GM23248 (cell line): ENCODE measurements at places on chromosomes 5 and 9. TPM values are rescaled to one million over a fixed set of nuclear protein-coding genes. Genes with fewer than 3 reads are reported as not detected.

DNA sequence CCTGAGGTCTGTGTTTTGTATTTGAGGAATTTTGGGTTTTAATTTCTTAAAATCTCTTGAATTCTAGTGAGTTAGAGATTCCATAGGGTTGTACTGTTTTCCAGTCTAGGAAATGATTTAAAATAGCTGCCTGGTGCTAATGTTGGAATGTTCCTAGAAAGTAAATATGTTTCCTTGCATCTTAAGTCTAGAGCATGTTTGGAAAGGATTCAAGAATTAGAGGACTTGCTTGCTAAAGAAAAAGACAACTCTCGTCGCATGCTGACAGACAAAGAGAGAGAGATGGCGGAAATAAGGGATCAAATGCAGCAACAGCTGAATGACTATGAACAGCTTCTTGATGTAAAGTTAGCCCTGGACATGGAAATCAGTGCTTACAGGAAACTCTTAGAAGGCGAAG is 41.8 kb downstream of the LMNB1 start:
- no peak for DNase-seq

GRCh38 chr5:65247594-65247993 is 234.1 kb downstream of the ADAMTS6 start:
- no peak for DNase-seq

Gene PITX1
- polyA plus RNA-seq = not detected in 2 replicates

Gene C9orf43
- 0.42 and 0.59 TPM in 2 replicates for polyA plus RNA-seq

GRCh38 chr5:25862276-25862675 is 1176.1 kb downstream of the CDH9 start:
- DNase-seq = no peak

- DNase-seq = no peak
Observed at GRCh38 chr5:100472091-100472490, 63.1 kb upstream of the FAM174A start.

GRCh38 chr5:149497357-149497756 is 53.9 kb downstream of the CSNK1A1 start:
- DNase-seq = peak; percentile 94

- no peak for DNase-seq
Observed at GRCh38 chr5:25416960-25417359, 772.2 kb upstream of the CDH10 start.

- DNase-seq = no peak
Observed at GRCh38 chr5:163880302-163880701, 374.9 kb downstream of the MAT2B start.

DNA sequence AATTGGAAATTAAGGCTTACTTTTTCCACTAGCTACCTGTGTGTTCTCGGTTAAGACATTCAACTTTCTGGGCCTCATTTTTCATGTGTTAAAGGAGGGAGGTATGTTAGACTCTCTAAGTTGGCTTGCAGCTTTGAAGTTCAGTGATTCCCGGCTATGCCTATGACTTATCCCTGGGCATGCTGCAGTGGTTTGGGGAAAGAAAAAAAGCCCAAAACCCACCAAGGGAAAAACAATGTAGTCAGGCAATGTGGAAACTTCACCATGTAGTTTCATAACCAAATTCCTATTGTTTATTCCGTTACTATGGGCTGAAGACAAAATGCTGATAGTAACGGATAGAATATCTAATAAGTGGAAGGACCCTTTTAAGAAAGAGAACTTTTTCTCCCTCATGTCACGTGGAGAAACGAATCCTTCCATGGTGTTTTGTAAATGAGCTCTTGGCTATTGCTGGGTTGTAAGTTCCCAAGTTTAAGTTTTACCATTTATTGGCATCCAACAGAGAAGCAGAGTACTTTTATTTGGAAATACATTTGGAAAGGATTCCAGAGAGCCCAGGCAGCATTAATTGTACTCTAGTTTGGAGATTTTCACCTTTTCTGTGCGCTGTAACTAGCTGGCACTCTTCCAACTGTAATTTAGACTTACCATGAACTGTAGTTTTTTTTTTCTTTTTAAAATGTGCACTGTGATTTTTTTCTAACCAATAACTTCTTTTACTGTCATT is 84.9 kb upstream of the MPDZ start:
- no peak for DNase-seq

DNA sequence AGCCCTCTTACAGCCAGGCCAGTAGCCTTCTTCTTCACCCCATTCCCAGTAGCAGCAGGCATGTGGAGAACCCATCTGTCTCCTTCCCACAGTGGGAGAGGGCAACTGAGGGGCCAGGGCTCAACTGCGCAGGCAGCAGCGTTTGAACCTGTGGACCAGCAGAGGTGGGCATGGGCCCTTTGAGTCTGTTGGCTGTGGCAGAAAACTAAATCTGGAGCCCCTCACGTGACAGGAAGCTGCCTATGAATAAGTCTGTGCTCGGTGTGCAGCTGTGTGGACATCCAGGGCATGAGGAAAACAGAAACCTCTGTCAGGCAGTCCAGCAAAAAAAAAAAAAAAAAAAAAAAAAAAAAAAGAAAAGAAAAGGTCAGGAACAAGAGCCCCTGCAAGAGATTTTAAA is 189.2 kb upstream of the NR3C1 start:
- peak; percentile 48 for DNase-seq

DNA sequence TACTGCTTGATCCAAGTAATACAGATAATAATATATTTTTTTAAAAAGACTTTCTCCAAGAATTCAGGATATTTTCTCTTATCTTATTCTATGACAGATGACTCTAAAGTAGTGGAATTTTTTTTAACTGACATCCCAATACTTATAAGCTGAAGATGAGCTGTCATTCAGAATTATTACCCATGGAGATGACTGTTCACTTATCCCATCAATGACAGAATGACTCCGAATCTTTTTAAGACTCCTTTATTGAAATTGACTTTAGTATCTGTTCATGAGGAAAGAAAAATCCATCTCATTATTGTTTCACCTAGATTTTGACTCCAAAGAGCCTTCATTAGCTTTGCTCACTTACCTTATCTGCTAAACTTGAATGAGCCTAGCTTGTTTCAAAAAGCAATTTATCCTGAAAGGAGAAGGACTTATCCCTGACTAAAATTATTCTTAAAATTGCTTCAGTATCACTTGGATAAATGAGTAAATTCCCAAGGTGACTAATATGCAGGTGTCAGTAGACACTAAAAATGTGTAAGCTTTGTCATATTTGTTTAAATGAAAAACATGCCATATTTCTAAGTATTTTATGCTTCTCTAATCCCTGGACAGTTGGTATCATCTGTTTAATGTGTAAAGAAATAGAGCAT is 146.9 kb downstream of the PLCXD3 start:
- DNase-seq = no peak

Gene CDK9
- 58.9 and 59.7 TPM in 2 replicates for polyA plus RNA-seq

DNA sequence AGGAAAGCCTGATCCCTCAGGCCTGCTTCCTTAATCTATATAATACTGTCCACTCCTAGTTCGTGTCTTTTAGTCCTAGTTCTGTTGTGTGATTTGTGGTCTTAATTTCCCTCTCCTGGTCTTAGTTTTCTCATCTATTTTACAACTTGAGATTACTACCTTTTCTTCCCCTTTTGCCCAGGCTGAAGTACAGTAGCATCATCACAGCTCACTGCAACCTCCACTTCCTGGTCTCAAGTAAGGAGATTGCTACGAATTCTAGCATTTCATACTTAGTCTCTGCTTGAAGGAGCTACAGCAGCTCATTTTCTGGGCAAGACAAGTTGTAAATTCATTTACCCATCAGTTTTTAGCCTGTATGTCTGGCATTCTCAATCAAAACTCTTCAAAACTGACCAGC is 5.5 kb downstream of the TRIM32 start:
- peak; percentile 28 for DNase-seq

DNA sequence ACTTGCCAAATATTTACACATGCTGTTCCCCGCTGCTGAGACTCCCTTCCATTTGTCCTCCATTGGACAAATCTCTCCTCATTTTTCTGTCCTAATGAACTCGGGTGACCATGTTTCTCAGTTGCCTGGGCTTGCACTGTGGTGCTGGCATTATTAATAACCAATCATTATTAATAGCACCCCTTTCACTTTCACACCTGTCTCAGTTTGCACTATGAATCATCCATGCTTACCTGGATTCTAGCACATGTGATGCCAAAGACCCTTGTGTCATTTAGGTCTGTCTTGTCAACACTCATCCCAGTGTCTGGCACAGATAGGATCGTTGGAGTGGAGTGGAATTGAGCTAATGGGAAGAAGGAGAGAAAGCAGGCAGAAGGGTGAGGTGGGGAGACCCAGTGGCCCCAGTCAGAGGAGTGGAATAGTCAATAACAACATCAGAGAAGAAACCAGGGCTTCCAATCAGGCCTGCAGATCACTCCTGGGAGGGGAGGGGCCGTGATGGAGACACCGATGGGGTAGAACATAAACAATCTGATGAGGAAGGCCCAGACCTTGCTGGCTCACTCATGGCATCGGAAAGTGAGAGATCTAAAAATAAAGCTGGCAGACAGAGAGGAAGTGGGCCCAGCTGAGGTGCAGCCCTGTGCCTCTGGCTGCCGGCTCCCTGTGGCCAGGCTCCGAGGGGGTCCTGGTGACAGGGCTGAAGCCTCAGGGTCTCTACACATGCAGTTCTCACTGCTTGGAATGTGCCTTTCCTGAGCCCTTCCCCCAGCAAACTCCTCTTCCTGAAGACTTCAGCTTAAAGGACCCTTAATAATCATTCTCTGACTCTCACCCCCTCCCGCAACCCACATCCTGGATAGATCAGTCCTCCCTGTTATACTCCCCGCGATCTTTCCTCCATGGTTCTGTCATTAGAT is 33.5 kb upstream of the CRB2 start:
- no peak for DNase-seq

Gene OR13F1
- not detected in 2 replicates for polyA plus RNA-seq

Gene PGM5
- 0.46 TPM in 1 of 2 replicates, not detected in the other for polyA plus RNA-seq

DNA sequence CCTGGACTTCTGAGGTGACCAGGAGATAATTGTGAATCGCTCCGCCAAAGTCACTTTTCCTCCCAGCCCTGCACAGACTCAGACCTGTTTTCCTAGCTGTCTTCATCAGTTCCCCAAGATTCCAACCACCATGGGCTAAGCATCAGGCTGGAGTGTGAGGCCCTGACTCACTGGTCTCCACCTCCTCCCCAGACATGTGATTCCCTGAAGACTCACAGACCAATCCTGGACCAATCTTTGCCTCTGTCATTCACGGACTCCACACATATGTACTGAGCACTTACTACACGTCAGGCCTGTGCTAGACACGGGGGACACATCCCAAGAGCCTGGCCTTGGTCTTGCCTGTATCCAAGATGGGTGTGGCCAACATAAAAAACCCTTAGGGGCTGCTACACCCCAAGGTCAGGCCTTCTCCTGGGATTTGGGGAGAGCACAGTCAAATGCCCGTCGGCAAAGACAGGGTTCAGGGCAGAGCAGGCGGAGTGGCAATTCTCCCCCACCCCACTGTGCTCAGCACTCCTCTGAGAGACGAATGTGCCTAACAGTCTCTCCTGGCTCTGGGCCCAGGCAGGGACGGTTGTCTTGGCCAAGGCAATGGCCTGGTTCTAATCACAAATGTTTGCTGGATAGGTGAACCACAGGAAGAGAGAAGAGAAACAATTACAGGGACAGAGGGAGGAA is 11.9 kb downstream of the EEIG1 start:
- DNase-seq = peak; percentile 97

Gene CYSRT1
- 0.24 and 0.75 TPM in 2 replicates for polyA plus RNA-seq

DNA sequence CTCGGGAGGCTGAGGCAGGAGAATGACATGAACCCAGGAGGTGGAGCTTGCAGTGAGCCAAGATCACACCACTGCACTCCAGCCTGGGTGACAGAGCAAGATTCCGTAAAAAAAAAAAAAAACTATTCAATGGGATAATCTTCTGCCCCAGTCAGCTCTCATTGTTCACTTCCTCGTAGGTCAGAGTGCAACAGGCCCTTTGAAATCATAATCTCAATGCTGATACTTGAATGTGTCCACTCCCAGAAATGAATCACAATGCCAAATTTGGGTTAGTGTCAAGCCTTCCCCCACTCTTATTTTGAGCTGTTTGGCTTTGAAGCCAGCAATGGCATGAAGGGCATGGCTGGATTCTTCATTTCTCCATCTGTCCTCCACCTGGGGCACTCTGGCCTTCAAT is 610.3 kb upstream of the KLF4 start:
- DNase-seq = no peak

GRCh38 chr9:90107726-90108655 is 503.2 kb downstream of the GADD45G start:
- DNase-seq = no peak

Gene GABRG2
- not detected in 2 replicates for polyA plus RNA-seq

- DNase-seq = no peak
Observed at GRCh38 chr9:36870960-36871359, 163.1 kb downstream of the PAX5 start.

Gene FOXI1
- not detected in 2 replicates for polyA plus RNA-seq

DNA sequence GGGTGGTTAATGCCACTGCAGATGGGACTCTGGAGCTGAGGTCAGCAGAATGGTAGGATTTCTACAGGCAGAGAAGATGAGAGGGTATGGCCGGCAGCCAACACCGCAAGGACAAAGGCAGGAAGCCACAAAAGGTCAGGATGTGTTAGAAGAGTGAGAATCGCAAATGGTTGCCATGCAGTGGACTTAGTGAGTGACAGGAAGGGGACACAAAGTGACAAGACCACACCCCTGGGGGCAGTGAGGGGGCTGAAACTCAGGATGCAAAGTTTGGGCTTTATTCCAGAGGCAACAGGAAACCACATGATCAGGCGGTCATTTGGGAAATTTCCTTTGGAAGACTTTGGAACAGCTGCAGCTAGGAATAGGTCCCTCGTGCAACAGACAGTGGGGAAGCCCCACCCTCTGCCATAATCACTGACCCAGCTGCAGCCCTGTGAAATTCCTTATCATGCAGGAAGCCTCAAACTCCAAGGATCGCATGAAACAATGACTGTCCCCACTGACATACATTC is 14.2 kb upstream of the CCDC180 start:
- peak; percentile 22 for DNase-seq

Gene C9
- polyA plus RNA-seq = 0.06 TPM in 1 of 2 replicates, not detected in the other

Gene TMC1
- polyA plus RNA-seq = 0.32 and 0.45 TPM in 2 replicates

GRCh38 chr9:135060461-135061116 is 26.9 kb upstream of the OLFM1 start:
- no peak for DNase-seq

Gene PCDH12
- 0.11 and 0.36 TPM in 2 replicates for polyA plus RNA-seq

DNA sequence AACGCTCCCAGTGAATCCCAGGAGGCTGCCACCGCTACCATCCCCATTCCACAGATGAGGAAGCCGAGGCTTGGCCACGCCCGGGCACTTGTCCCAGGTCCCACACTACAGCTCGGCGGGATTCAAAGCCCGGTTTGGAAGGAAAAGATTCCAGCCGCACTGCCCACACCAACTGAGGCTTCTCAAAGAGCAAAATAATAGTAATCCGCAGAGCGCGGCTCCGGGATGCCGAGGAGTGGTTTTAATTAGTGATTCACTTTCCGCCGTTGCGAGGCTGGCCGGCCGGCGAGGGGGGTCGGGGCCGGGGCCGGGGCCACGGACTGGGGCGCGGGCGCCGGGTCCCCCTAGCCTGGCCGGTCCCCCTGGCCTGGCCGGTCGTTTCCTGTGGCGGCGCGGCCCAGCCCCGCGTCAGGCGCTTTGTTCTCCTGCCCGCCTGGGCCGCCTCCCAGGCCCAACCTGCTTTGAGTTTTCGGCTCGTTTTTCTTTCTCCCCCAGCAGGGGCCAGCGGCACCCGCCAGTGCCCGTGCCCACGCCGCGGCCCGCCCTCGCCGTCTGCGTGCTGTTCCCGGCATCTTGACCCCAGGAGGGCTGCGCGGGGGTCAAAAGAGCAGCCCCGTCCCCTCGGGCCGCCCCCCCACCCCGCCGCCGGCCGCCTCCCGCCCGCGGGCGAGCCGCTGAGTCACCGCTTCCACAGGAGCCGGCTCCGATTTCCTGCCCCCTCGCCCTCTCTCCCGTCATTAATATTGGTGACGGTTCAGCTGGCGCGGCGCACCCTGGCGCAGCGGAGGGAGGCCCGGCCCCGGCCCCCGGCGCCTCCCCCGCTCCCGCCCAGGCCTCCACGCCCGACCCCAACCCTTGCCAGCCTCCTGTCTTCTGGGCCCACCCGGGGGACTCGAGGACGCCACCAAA is 31.2 kb downstream of the FGF18 start:
- DNase-seq = peak; percentile 95

Gene SLC24A2
- polyA plus RNA-seq = not detected in 2 replicates

Gene EQTN
- not detected in 2 replicates for polyA plus RNA-seq
